ENCODE measurements at places on chromosomes 3 and 15. TPM values are rescaled to one million over a fixed set of nuclear protein-coding genes. Genes with fewer than 3 reads are reported as not detected.

Gene GP5
- total RNA-seq = not detected

Gene ESYT3
- 2.6 TPM for total RNA-seq

Gene MGLL
- total RNA-seq = 2.0 TPM

Gene RAD51
- total RNA-seq = 4.3 TPM

Gene STXBP5L
- 0.02 TPM for total RNA-seq

Gene CCDC191
- 2.2 TPM for total RNA-seq

Gene ZNF106
- total RNA-seq = 28.2 TPM

Gene TRIM71
- not detected for total RNA-seq
